Fibroblast of upper back skin (primary cell): ENCODE measurements at places on chromosomes 1 and 21.

DNA sequence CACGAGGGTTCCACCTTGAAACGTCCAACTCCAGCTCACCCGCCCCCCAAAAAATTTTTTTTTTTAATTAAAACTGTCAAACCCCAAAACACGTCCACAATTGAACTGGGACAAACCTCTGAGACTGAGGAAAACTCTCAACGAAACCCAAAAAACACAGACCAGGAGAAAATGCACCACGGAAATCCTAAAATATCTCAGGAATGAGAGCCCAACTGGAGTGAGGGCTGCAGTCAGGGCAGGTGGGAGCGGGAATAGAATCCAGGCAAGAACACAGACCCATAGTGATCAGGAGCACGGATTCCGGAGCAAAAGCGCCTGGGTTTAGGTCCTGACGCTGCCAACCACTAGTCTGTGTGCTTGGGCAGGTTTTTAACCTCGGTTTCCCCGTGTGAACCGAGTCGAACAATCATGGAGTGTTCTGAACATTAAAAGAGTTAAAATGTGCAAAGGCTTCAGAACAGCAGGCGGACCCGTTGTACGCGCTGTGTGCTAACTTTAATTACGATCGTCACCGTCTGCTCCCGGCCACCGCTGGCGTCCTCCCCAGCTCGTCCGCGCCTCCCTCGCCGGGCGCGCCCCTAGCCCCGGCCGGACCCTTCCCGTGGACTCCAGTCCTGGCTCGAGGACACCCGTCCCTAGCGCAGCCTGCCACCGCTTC lies 624 bp downstream of the ARHGAP29 start:
- DNase-seq, result peak; percentile 30

GRCh38 chr1:89464008-89464407 lies 60.6 kb upstream of the LRRC8B start:
- no peak for DNase-seq

DNA sequence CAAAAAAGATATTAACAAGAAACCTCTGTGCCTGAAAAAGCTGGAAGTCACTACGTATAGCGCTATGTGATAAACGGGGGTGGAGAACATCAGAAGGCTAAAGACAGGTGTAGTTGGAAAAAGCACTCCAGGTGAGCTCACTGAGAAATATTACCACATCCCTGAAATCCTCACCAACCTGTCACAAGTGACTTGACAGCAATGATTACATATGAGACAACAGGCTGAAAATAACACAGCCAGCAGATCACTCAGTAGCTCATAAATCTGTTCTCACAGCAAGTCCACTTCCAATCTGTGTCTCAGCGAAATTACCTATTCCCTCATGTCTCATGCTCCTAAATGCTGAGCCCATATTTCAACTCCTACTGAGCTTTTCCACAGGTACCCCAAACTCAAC lies 120.5 kb downstream of the UBR4 start:
- DNase-seq, result no peak

DNA sequence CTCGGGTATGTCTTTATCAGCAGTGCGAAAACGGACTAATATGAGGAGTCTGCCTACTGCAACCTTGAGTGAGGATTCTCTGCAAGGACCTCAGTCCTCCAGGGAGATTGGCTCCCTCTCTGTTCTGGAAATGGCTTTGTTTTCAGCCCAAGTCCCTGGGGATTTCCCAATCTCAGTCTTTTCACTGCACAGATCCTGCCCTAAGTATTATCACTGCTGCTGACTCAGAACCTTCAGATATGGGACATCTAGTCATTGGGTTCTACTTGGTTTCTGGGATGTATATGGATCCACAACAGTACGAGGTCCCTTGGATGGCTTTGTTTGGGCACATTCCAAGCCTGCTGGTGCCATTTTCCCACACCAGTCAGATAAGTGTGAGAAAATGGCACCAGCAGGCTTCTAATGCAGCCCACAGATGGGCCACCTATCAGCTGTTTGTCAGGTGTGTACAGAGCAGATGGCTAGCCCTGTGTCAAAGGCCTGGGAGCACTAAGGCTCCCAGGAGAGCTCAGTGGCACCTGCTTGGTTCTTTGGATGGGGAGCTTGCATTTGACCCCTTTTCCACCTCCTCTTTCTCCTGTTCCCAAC lies 27.4 kb downstream of the ELF3 start:
- DNase-seq, result no peak

DNA sequence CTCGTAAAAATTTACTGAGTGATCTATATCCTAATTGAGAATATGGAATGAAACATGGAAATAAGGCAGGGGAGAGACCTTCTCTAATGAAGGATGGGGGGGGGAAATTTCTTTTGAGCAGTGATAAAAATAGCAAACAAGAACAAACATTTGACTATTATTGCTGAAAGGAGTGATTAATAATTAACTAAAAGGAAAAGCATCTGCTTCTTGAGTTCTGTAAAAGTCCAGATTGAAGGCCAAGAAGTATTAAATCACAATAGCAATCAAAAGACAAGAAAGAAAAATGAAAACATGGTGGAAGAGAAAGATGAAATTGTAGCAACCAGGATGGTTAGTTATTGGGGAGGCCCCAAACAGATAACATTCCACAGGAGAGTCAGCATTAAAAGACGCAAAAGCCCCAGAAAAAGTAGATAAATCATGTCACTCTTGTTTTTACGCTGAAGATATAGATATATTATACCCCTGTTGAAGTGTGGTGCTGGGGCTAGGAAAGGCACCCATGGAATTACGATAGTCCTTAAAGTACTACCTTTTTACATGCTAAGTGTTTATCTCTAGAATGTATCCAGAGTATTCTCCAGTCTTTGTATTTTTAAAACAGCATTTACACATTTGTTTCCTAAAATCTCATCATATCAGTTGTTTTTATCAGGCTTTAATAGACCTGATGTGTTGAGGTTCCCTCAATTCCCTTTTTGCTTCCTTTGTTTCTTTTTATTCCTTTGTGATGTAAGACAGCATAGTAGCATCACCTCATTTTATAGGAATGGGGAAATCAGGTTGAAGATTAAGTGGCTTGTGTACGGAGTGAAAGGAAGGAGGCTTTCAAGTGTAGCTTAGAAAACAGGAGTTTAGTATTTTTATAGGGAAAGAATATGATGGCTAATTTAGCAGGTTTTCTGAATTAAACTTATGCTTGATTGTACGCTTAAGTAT lies 28.9 kb downstream of the DISP1 start:
- DNase-seq, result peak; percentile 15

DNA sequence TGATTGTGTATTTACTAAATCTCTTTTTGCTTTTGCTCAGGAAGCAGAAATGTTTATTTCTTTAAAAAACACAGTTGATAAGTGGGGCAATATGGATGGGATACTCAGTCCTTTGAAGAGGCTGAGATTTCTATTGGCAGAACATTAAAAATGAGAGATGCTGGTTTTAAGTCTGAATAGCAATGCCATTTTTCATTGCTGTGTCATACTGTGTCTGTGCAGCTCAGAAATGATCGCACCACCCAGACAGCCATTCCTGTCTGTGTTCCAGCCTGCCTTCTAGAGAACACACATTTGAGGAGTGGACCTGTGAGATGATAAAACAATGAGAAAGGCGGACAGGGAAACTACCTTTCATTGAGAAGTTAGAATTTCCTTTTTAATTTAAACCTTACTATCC lies 231.2 kb upstream of the USP24 start:
- peak; percentile 76 for DNase-seq

DNA sequence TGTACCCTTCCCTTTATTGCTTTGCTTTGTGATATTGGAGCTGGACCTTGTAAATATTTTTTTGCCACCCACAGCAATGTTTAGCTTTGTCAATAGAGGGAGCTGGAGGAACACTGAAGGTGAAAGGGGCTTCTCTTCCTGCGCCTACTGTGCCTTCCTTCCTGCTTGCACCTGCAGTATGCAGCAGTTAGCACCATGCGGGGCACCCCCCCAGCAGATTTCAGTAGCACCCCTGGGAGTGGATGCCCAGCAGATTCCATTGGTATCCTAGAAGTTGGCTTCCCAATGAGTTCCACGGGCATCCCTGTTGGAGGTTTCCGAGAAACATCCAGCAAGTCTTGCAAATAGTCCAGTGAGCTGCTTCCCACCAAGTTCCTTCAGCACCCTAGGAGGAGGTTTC lies 25.6 kb downstream of the S100A10 start:
- peak; percentile 54 for DNase-seq

GRCh38 chr1:244965185-244966030 lies 101.1 kb upstream of the HNRNPU start:
- no peak for DNase-seq
